Transverse colon (tissue), 4 donors: ENCODE measurements at places on chromosomes 16 and 17.

- DNase-seq, result no peak
Measured at GRCh38 chr17:56313201-56313600, 159.9 kb downstream of the ANKFN1 start.

- no peak for DNase-seq
Measured at GRCh38 chr17:82201498-82201910, 11.1 kb downstream of the CCDC57 start.

DNA sequence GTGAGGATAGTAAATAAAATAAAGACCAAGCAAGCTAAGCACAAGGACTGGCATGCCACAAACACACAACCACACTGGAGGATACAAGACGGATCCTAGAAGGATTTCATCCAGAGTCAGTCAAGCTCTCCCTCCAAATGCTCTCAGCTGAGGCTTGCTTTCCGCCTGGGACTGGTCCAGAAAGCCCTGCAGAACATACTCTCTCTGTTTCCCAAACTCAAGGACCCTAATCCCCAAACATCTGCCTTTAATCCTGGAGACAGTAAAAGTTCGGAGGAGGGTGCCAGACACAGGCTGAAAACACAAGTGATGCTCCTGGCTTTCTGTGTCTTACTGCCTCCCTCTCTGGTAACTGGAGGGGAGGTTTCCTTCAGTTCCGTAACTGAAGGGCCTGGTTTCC, 5.3 kb upstream of the HSD11B2 start:
- no peak for DNase-seq

- DNase-seq, result no peak
Measured at GRCh38 chr16:50428742-50429141, 60.0 kb upstream of the BRD7 start.

DNA sequence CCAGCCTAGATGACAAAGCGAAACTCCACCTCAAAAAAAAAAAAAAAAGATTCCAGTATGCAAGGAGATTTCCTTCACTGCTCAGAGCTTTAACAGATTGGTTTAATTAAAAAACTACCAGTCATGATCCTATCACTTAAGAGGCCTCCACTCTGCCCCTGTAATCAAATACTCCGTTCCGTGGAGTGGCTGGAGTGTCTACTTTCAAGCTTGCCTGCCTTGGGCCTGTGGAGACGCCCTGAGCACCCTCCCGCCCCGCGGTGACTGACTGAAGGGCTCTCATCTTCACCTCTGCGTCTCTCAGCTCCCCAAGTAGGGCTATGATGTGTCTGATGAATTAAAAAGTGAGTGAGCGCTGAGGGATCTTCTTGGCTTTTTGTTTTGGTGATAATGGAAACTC, 25.3 kb upstream of the TRPV3 start:
- DNase-seq, result no peak

DNA sequence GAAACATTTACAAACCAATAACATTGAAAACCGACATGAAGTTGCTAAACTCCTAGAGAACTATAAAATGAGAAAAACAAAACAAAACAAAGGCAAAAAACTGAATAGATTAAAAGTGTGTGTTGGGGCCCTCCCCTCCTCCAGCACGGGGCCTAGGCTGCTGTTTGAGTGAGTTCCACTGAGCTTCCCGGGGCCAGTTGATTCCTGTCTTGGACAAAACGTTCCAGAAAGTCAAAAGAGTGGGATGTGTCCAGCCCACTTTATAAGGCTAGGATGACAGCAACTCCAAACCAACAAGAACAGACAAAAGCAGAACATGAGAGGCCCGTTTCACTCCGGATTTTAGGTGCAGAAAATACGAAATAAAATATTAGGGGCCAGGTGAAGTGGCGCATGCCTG, 11.6 kb upstream of the CSNK1D start:
- DNase-seq, result no peak

GRCh38 chr16:26365161-26365940, 673.6 kb downstream of the HS3ST4 start:
- DNase-seq, result no peak

GRCh38 chr16:86966777-86967176, 350.4 kb downstream of the C16orf95 start:
- no peak for DNase-seq

- no peak for DNase-seq
Measured at GRCh38 chr17:50715471-50715870, 3.9 kb upstream of the LUC7L3 start.

DNA sequence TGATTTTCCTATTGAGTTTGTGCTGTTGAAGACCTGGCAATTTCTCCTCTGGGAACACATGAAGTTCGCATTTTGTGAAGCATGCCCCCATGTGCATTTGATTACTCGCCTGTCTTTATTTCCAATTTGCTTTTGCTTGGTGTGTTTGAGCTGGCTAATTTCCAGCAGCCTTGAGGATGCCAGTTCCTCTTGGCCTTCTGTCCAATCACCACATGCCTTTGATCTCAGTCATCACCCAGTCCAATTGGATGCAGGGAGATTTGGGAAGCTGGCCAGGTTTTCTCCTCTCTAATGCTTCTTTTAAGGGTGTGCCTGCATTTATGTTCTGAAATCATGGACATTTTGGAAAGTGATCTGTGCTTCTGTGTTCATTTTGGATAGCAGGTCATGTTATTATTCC, 3.8 kb upstream of the TMEM100 start:
- peak; percentile 17 for DNase-seq

GRCh38 chr17:33623841-33624240, 330.7 kb upstream of the ASIC2 start:
- no peak for DNase-seq

GRCh38 chr17:59330053-59330942, 1.2 kb upstream of the YPEL2 start:
- peak; percentile 84 for DNase-seq

- peak; percentile 71 for DNase-seq
Measured at GRCh38 chr16:17369421-17370222, 101.1 kb downstream of the XYLT1 start.

- no peak for DNase-seq
Measured at GRCh38 chr17:46039592-46040186, 40.6 kb downstream of the STH start.

DNA sequence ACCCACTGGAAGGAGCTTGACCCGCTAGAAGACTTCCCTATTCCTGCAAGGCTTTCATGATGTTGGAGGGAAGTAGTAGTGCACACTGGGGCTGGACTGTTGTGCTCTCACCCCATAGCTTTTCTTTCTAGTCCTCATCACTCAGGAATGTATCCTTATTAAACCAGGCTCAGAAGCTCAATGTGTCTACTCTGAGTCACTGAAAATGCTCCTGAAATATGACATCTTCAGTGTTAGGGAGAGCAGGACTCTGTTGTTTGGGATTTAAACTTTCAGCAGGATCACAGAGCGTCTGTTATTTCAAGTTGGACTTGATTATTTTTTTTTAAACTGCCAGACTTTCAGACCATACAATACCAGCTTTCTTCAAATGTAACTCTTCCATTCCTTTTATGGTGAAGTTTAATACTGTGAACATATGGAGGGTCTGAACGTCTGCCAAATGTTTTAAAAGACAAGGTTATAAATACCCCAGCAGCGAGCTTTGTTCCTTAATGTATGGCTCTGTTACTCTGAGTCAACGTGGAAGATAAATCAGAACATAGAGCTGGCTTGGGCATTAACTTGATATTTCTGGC, 257.5 kb downstream of the CDH11 start:
- no peak for DNase-seq

DNA sequence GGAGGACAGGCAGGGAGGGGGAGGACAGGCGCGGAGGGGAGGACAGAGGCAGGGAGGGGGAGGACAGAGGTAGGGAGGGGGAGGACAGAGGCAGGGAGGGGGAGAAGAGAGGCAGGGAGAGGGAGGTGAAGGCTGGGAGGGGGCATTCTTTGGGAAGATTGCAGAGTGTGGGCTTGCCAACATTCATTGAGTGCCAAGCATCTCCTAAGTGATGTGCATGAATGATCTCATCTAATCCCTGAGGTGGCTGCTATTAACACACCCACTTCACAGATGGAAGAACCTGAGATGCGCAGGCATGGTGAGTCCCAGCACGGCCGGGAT, 58.3 kb downstream of the NT5M start:
- no peak for DNase-seq

- DNase-seq, result no peak
Measured at GRCh38 chr17:79404136-79404911, 206.5 kb downstream of the RBFOX3 start.

DNA sequence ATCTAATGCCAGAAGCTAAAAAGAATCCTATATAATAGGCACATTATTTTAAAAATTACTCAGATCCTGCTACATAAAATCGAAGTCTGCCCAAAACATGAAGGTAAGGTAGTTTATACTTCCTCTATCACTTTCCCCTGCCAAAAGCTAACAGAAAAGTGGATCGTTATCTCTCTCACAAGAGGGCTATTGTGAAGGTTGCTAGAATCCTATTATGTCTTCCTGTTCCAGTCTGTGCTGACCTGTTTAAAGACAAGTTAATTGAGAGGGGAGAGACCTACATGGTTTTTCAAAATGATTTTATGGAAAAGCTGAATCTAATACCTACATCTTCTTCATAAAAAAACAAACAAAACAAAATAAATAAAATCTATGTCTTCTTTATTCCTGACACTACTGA, 1410.9 kb upstream of the CDH8 start:
- no peak for DNase-seq

DNA sequence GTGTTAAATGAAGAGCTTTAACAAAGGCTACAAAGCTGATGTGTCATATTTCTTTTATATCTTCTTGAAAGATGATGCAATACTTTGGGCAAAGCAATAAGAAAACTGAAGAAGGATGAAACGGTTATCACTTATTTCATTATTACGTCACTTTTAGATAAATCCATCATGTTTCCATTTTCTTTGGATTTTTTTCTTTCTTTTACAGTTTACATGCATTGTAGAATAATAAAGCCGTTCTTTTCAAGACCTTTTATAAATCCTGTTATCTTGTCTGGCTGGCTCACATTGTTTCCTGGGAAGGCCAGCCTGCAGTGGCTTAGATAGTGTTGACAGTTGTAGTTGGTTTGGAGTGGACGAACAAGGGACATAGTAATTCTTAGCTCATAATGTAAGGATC, 28.9 kb downstream of the TANC2 start:
- DNase-seq, result no peak

DNA sequence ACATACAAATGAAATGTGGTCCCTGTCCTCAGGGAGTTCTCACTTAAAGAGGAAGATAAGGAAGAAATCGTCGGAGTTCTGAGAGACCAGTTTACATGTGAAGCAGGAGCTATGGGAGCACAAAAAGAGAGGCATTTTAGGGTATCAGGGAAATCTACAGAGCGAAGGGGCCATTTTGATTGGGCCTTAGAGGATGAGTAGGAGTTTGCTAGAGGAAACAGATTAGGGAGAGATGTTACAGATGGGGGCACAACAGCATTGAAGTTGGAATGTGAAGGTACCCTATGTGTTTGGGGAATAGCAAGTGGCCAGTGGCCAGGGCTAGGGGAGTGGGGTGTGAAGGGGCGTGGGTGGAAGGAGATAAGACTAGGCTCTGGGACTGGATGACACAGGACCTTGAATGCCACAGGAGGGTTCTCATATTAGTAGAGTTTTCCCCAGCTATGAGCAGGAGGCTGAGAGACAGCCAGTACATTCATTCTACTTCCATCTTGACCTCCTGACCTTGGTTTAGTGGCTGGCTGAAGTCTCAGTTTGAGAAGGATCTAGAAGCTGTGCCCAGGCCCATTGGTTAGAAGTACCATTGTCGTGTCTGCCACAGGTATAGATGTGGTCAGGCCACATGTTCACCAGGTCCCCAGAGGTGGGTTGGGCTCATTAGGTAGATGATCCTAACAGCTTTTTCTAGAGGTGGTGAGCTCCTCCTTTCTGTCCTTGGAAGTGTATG, 34.8 kb downstream of the CPNE2 start:
- no peak for DNase-seq

- peak; percentile 10 for DNase-seq
Measured at GRCh38 chr17:74690409-74690825, 22.3 kb downstream of the CD300LF start.

DNA sequence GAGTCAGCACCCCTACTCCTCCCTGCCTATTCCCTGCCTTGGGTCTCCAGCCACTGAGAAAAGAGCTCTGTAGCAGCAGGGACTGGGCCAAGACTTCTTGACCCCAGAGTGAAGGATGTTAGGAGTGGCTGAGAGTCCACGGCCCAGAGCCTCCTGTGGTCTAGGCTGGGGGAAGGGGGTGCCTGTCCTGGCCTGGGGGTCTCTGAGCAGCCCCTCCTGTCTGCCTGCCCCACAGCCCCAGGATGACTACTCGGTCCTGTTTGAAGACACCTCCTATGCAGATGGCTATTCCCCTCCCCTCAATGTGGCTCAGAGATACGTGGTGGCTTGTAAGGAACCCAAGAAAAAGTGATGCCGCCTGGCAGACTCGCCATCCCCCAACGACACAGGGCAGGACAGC, 5.5 kb downstream of the SULT1A2 start:
- no peak for DNase-seq

GRCh38 chr17:79930062-79930876, 91.0 kb upstream of the CBX4 start:
- DNase-seq, result no peak

DNA sequence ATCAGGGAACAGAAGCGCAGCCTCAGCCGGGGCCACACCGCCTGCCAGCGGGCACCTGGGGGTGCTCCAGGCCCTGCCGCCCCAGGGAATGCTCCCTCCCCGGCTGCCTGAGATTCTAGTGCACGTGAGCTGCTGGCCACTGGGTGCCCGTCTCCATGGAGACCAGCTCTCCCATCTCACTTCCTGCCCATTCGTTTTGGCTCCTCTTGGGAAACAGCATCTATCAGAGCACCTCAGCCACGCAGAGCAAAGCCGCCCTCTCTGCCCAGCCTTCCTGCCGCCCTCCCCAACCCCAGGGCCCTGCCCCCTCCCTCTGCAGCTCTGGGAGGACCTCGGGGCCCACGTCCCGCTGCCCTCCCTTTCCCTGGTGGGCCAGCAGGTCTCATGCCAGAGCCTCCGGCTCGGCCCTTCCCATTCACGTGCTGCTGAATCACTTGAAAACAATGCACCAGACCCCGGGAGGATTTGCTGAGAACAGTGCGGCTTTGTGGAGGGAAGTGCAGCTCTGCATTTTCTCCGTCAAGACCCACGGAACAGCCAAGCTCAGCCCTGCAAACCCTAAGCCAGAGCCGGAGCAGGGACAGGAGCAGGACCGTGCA, 19.4 kb downstream of the CEP295NL start:
- peak; percentile 58 for DNase-seq

GRCh38 chr17:49836111-49837030, 11.5 kb downstream of the TAC4 start:
- no peak for DNase-seq

- DNase-seq, result no peak
Measured at GRCh38 chr17:67469208-67469980, 92.3 kb downstream of the PITPNC1 start.

DNA sequence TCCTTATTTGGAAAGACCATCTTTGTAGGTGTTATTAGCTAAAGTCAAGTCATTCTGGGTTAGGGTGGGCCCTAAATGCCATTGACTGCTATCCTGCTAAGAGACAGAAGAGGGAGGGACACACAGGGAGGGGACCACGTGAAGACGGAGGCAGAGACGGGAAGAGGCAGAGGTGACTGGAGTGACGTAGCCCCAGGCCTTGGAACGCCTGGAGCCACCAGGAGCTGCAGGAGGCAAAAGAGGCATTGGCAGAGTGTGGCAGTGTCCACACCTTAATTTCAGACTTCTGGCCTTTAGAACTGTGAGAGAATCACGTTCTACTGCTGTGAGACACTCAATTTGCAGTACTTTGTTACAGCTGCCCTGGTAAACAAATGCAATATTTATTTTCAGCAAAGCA, 13.3 kb downstream of the AFMID start:
- no peak for DNase-seq
